ENCODE measurements at places on chromosomes 2 and 18.

DNA sequence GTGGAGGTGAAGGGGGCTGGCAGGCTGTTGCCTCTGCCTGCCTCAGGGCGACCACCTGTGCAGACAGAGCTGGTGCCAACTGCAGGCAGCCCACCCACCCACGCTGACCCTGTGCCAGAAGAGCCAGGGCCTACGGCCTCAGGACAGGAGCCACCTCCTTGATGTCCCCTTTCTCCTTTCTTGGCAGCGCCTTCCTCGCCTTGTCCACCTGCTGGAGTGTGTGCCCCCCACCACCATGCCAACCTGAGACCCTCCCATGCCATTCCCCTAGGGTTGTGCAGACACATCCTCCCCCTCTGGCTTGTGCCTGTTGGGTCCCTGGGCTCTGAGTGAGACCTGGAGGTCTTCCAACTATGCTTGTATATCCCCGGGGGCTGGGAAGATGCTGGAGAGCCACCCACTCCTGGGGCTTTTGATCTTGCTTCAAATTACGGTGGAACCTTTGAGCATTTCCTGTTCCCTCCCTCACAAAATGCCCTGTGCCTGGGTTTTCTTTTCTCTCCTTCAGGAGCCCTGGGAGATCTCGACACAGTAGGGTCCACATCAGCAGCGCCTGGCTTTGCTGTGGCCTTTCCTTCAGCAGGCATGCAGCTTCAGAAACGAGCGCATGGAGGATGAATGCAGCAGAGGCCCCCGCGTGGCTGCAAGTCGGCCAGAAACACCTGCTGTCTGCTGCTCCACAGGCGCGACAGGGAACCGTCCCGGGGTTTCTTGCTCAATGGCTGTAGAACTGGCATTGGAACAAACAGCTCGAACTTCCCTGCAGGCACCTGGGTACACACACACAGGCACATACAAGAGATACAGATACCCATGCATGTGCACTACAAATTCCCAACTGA lies 65.9 kb upstream of the SH3RF3 start:
- no peak for DNase-seq

DNA sequence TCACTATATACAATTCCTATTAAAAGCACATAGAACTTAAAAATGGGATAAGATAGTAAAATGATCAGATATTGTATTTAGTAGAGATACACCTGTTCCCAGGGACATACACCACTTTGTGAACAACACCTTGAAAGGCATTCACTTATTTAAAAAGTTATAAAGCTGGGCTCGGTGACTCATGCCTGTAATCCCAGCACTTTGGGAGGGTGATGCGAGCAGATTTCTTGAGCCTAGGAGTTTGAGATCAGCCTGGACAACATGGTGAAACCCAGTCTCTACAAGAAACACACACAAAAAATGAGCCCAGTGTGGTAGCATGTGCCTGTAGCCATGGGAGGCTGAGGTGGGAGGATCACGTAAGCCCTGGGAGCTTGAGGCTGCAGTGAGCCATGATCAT lies 90.9 kb downstream of the RAPGEF4 start:
- DNase-seq = no peak

GRCh38 chr2:120394764-120395163 lies 48.8 kb downstream of the INHBB start:
- DNase-seq = no peak

DNA sequence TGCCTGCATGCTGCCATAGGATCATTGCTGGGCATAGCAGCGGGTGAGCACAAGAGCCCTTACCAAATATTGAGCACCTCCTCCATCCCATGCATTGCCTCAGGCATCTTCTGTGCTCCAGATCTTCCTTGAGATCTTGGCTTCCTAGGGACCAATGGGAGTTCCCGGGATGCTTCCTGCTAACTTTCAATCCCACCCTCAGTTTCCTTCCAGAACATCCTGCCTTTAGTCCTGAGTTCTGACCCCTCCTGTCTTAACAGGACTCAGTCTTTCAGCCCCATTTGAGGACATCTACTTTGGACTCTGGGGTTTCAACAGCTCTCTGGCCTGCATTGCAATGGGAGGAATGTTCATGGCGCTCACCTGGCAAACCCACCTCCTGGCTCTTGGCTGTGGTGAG lies 15.3 kb downstream of the SLC14A1 start:
- DNase-seq = no peak

DNA sequence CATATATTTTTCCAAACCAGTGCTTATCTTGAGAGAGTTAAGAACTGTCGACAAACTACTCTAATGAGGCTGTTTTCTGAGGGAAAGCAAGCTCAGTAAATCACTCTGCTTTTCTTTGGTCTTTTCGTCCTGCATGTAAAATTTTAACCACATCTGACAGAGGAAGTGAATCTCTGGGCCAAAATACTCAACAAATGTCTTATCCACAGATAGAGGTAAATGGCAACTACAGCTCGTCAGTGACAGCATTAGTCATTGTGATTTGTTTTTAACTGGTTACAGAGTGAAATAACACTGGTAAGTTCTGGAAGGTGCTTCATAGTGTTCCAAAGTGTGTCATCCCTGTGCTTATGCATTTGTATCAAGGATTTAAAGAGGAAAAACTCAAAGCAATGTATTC lies 82.6 kb upstream of the SLC8A1 start:
- DNase-seq = no peak

- DNase-seq = no peak
Observed at GRCh38 chr18:10476338-10476791, 21.9 kb downstream of the APCDD1 start.

- DNase-seq = no peak
Observed at GRCh38 chr2:105904938-105905337, 160.2 kb downstream of the NCK2 start.

DNA sequence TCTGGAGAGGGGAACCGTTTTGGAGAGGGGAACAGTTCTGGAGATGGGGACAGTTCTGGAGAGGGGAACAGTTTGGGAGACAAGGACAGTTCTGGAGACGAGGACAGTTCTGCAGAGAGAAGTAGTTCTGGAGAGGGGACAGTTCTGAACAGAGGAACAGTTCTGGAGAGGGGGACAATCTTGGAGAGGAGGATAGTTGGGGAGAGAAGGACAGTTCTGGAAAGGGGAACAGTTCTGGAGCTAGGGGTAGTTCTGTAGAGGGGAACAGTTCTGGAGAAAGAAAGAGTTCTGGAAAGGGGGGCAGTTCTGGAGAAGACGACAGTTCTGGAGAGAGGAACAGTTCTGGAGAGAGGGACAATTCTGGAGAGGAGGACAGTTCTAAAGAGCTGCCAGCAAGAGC lies 745.9 kb downstream of the GALR1 start:
- no peak for DNase-seq

DNA sequence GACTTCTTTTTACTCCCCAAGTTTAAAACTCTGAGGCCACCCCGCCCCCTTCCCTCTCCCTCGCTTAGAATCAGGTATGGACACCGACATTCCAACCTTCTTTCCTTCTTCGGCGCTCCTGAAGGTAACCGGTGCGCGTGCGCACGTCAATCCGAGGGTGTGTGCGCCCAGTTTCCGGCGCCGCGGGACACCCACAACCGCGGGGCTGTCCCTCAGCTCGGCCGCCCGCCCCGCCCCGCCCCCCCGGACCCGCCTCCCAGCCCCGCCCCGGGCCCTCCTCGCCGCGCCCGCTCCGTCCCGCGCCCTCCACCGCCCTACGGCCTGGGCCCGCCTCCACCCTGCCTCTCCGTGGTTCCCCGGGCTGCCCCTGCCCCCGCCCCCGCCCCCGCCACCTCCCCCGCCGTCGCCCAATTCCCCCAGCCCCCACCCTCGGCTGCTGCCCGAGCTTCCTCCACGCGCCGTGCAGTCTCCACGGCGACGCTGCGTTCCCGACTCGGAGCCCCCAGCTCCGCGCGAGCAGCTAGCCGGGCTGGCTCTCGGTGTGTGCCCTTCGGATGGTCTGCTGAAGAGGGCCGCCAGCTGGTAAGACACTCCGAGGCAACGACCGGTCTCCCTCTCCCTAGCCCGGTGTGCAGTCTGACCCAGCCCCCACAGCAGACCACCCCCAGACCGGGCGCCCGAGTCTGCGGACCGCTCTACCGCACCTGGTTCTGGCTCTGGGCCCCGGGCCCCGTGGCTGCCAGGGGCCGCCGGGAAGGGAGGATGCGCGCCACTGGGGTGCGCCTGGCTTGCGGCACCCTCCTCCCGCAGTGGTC lies 635 bp downstream of the ERICH2 start:
- DNase-seq = peak; percentile 25

DNA sequence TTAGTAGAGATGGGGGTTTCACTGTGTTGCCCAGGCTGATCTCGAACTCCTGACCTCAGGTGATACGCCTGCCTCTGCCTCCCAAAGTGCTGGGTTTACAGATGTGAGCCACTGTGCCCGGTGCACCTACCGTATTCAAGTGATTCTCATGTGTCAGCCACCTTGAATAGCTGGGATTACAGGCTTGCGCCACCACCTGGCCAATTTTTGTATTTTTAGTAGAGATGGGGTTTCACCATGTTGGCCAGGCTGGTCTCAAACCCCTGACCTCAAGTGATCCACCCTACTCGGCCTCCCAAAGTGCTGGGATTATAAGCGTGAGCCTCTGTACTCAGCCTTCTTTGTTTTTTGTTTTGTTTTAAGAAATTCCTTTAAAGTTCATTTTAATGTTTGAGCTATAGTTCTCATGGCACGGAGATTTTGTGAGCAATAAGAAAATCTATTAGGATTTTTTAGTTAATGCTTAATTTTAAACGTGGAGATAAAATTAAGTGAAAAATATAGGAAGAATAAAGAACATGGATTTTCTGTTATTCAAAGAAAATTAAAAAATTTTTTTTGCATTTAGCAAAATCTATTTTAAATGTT lies 242.6 kb downstream of the PHLPP1 start:
- DNase-seq = no peak

DNA sequence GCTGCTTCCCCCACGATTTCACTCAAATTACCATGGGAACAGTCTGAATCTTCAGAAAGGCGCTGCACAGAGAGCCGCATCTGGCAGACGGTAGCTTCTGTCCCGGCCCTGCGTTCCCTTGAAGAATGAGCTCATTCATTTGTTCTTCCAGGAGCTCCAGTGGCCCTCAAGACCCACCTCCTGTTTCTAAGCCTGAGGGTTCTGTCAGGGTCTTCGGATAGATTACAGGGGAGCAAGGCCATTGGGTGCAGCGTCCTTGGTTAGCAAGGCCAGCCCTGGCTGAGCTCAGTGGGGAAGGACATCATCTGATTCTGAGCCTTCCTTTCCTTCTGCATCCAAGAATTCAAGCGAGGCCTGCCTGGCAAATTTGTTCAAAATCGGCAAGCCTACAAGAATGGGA lies 111.9 kb downstream of the PDCL3 start:
- no peak for DNase-seq

- DNase-seq = no peak
Observed at GRCh38 chr2:45190481-45190942, 181.3 kb upstream of the SIX2 start.

GRCh38 chr2:106537047-106537446 lies 49.9 kb downstream of the CD8B2 start:
- DNase-seq = no peak

DNA sequence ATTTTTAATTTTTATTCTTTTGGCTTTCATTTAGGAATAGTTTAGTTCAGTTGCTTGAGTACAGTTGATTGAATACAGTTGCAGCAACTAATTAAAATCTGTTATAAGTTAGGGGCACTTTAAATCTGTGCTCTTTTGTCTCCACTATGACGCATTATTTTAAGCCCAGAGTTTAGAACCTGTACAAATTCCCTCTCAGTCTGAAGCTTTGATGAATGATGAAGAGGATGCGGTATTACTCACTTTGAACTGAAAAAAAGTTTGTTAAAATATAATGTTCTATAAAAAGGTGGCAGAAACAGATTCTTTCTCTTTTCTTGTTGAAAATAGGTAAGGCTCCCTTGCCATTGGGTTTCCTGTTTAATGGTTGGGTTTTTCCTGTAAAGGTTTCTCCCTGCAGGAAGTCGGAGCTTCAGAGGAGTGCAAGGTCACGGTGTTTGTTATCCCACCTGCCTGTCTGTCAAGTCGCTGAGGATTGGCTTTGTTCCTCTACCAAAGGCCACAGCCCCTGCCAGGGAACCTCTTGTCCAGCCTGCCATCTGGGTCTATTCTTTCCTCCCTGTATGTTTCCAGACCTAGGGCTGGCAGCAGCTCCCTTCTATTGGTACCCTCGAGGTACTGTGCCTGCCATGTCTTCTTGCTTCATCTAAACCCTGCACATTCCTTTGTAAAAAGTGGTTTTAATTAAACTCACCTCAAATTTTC lies 43.8 kb upstream of the FN1 start:
- DNase-seq = no peak

GRCh38 chr2:60292242-60292641 lies 261.2 kb downstream of the BCL11A start:
- DNase-seq = no peak

DNA sequence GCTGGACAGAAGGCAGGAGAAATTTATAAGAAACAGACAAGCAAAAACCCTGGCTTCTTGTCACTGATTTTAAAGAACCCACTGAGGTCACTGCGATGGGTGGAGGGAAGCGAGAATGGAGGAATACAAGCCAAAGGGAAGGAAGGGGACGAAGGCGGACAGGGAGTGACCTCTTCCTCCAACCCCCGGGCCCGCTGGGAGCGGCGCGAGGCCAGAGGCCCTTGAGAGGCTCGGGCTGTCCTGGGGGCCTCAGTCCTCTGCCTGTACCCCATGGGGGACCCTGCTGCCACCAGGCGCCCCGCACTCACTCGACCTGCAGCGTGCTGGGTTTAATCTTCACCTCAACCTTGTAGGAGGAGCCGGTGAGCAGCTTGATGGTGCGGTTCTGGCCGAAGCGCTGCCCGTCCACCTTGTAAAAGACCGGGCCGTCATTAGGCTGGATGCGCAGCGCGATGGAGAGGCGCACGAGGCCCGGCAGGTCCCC lies 793 bp downstream of the CNRIP1 start:
- no peak for DNase-seq

- DNase-seq = no peak
Observed at GRCh38 chr2:24898122-24899109, 21.6 kb downstream of the ADCY3 start.

DNA sequence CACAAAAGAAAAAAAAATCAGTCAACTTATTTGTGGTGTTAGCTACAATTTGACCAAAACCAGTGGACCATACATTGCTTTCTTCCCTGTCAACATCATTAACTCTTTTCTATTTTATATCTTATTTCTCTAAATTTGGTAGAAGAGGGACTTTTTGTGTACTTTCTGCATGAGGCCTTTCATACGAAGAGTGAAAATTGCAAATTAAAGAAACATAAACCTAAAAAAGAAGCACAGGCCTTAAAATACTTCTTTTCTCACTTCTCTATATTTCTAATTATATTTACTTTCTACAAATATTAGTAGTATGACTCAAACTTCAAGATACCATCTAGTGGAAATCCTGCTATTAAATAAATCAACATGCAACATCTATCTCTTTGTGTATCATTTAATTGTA lies 1073.4 kb upstream of the ZEB2 start:
- no peak for DNase-seq

GRCh38 chr2:44546459-44547127 lies 184.8 kb downstream of the CAMKMT start:
- no peak for DNase-seq

DNA sequence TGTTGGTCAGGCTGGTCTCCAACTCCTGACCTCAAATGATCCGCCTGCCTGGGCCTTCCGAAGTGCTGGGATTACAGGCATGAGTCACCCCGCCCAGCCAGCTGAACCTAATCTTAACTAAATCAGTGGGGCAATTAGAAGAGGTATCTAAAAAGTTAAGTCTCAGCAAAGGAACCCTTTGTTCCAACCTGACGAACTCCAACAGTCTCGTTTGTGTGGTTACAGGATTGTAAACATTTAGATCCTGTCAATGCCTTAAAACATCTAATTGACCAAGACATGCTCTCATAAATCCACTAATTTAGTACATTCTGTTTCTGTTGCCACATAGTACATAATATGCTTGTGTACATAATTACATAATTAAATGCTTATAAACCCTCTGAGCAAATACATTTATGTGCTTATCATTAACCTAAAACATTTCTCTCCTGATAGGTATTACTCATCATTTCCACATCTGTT lies 31.1 kb upstream of the STK39 start:
- no peak for DNase-seq

- DNase-seq = no peak
Observed at GRCh38 chr2:234770031-234770506, 181.7 kb upstream of the SH3BP4 start.

All from Panc1 (cell line).